ENCODE measurements at places on chromosomes 6 and 20. TPM values are rescaled to one million over a fixed set of nuclear protein-coding genes. Genes with fewer than 3 reads are reported as not detected.
A peak's percentile ranks its signal among the peaks of the same experiment; 100 is the strongest.

DNA sequence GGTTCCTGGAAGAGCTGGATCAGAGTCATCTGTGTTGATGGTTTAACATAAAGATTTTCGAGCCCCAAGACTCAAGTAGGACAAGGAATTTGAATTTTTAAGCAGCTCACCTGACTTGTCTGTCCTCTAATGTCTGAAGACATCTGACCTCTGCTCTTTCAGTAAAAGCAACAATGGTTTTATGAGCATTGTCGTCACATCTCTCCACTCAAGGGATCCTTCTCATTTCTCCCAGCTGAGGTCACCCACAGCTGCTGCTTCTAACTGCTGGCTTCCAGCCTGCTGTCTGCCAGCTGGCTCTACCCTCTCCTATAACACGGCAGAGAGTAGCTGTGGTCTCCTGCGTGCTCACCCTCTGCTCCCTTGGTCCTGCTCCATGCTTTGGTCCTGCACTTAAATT, 24.7 kb upstream of the HDAC2 start:
- DNase-seq: no peak

- DNase-seq: no peak
Observed at GRCh38 chr6:162705736-162706135, 21.8 kb downstream of the PRKN start.

DNA sequence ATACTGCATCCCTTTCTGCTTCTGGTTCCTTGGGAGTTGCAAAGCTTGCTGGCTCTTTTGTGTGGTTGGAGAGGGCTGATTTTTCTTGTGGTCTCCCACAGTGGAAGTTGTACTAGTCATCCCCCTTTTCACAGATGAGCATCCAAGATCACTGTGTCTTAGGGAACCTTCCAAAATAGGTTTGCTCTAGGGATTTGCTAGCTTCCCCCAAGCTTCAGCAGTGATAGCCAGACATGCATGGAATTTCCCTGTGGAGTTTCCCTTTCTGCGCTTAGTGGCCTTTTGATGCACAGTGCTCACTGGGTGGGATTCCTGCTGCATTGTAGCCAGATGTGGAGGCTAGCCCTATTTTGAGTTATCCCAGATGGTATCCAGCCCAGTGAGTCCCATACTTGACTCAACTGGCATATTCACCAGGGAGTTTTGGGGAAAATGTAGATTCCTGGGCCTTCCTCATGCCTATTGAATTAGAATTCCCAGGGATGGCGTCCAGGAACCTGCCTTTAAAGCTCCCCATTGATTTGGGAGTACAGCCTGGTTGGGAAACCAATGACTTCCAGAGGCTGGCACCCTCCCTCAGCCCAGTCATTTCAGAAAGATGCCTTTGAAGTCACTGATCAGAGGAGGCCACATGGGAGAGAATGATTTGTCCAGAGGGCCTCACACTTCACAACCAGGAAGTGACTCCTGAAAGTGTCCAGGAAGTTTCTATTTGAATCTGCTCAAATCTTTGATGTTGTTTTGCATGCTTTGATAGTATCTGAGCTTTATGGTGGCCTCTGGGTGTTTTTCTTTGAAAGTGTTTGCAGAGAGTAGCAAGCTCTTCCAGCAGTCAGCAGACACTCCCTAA, 25.9 kb downstream of the PPARD start:
- DNase-seq: no peak

- DNase-seq: no peak
Observed at GRCh38 chr6:114432400-114432799, 89.6 kb upstream of the HS3ST5 start.

The MEI4 gene
- not detected for total RNA-seq

GRCh38 chr6:110609101-110609500, 132.7 kb upstream of the SLC22A16 start:
- DNase-seq: no peak

GRCh38 chr6:151763303-151763702, 44.2 kb upstream of the ESR1 start:
- no peak for DNase-seq

GRCh38 chr6:76684875-76685274, 612.4 kb upstream of the IMPG1 start:
- DNase-seq: no peak

GRCh38 chr6:30568245-30568644, 3.0 kb upstream of the ABCF1 start:
- no peak for DNase-seq

GRCh38 chr20:56711018-56711417, 81.9 kb downstream of the TFAP2C start:
- no peak for DNase-seq

GRCh38 chr6:37514321-37514771, 14.7 kb upstream of the CCDC167 start:
- DNase-seq: no peak

DNA sequence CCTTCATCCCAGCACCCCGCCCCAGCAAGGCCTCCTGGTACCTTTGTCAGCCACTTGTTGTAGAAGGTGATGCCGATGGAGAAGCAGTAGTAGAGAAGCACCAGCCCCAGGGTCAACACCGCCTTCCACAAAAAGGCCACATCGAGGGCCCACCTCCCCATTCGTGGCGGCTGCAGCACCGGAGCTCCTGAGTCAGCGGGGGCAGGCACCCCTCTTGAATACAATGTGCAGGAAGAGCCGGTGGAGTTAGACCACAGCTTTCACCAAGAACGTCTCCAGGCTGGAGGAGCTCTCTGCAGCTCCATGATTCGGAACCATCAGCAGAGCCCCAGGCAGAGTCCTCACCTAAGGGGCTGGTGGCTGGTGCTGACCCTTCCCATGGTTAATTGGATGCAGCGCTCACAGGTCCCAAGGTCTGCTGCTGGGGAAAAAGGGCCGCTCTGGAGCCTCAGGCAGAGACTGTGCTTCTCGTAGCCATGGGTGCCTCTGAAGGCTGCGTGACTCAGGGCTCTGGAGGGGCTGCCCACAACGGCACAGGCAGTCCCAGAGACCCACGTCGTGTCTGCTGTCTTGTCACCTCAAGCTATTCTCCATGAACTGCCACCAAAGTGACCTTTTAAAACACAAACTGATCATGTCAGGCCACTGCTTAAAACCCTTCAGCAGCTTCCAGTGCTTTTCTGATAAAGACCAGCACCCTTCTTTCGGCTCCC, 47.9 kb downstream of the ELMO2 start:
- no peak for DNase-seq

DNA sequence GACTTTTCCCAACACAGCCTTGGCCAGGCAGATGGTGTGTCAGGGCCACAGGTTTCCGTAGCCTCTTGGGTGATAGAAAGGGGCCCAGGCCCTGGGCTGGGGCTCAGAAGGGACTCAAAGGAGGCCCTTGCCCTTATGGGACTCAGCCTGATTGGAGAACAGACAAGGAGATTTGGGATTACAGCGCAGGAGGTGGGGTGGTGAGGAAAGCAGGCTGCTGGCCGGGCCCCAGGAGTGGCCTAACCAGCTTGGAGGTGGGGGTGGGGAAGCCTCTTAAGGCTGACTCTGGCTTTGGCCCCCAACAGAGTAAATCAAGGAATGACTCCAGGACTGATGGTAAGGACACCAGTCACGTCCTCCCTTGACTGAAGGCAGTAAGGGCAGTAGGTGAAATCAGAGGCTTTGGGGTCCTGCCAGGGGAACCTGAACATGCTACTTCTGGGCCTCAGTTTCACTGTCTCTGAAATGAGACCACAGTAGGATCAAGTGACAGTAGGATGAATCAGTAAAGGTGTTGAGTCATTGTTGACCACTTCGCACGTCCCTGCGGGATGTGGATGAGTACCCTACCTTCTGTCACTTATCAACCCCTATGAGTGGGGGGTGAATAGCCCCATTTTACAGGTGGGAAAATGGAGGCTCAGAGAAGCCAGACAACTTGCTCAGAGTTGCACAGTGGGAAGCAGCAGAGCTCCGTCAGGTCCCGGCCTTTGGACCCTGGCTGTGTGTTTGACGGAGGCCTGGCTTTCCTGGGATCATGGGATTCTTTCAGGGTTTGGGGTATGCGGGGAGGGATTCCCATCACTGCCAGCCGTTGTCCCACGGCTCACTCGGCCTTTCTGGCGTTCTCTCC, 4.5 kb downstream of the SNAI1 start:
- DNase-seq: no peak

DNA sequence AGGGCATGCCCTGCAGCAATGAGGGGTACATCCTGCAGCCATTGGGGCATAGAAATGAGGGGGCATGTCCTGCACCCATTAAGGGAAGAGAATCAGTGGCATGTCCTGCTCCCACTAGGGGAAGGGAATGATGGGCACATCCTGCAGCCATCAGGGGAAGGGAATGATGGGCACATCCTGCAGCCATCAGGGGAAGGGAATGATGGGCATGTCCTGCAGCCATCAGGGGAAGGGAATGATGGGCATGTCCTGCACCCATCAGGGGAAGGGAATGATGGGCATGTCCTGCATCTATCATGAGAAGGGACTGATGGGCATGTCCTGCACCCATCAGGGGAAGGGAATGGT, 49.7 kb downstream of the PSMB1 start:
- DNase-seq: no peak

GRCh38 chr6:151330130-151330696, 61.1 kb downstream of the ZBTB2 start:
- no peak for DNase-seq

- no peak for DNase-seq
Observed at GRCh38 chr6:9830808-9831207, 584.1 kb downstream of the TFAP2A start.

The SLC17A1 gene
- not detected for total RNA-seq

The MTFR2 gene
- 0.76 TPM for total RNA-seq

The DEFB115 gene
- total RNA-seq: not detected

DNA sequence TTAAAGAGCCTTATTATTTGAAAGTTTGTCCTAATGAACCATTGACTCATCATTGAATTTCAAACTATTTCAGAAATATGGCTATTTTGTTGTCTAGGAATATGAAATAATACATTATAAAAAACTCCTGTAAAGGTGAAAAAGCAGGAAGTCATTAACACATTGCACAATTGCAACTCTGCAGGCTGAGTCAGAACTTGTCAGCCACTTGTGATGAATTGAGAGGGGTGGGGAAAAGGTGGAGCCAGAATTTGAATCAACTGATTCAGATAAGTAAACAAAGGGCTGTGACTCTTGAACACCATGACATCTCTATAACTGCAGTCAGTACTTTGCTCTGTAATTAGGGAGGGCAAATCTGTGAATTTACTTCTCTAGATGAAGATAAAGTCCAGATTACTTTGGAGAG, 6.0 kb downstream of the C6orf141 start:
- no peak for DNase-seq

The KCNB1 gene
- 21.3 TPM for total RNA-seq

The DDRGK1 gene
- total RNA-seq: 84.2 TPM

DNA sequence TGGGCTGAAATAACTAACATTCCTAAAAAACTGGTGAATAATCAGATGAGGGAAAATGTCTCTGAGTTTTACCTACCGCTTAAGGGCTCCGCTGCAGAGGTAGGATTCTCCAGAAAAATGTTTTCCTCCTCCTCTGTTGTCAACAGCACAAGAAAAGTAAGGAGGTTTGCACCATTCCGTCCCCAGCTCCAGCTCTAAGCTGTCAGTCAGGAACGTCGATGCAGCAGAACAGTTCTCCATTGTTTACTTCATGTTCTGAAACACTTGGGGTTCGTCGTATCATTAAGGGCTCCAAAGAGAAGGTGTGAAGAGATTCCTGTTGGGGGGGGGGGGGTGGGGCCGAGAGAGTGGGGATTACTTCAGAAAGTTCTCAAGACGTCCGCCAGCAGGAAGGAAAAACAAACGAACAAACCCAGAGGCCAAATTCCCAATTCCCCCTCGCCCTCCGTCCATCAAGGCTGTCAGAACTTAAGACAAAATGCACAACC, 734 bp downstream of the MMS22L start:
- no peak for DNase-seq

GRCh38 chr6:170176898-170177771, 113.7 kb downstream of the DLL1 start:
- DNase-seq: peak; percentile 75

The AHCY gene
- 110 TPM for total RNA-seq

The CCM2L gene
- total RNA-seq: not detected

The LYRM2 gene
- 34.4 TPM for total RNA-seq

- DNase-seq: no peak
Observed at GRCh38 chr6:108383981-108384380, 89.1 kb downstream of the AFG1L start.

The PBOV1 gene
- not detected for total RNA-seq

GRCh38 chr20:25237610-25238318, 10.1 kb upstream of the PYGB start:
- DNase-seq: peak; percentile 93

DNA sequence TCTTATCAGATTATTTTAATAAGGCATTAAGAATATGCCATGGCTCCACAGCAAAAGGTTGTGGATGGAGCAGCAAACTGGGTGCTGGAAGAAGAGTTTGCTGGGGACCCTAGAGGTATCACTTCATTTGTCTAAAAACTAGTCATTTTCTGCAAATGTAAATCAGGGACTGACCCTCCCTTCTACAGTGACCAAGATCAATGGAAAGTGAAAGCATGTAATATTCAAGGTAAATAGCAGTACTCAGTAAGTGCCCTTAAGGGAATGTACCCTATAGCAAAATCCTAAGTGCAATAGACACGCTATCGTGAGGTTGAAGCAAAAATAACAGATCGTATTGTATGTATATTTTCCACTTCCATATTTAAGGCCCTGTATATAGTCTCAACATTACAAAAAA, 38.7 kb downstream of the TRDN start:
- no peak for DNase-seq
